ENCODE measurements at places on chromosomes 2 and 18.

DNA sequence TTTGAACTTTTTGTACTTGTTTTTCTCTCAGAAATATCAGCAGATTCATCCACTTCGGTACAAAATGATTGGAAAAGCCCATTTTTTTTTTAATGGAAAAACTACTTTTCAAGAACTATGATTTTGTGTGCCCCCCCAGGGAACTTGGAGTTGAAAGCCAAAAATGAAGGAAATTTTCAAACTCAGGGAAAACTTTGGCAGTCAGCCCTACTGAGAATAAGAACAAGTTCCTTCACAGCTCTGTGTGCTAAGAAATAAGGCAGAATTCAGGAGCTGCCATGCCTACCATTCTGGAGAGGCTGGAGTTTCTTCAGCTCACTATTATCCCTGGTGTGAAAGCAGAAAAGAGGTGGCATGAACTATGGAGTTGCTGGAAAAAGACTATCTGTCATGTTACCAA is 226.0 kb upstream of the SLC35G4 start:
- DNase-seq: no peak

- no peak for DNase-seq
Measured at GRCh38 chr2:45794134-45794617, 142.7 kb downstream of the PRKCE start.

DNA sequence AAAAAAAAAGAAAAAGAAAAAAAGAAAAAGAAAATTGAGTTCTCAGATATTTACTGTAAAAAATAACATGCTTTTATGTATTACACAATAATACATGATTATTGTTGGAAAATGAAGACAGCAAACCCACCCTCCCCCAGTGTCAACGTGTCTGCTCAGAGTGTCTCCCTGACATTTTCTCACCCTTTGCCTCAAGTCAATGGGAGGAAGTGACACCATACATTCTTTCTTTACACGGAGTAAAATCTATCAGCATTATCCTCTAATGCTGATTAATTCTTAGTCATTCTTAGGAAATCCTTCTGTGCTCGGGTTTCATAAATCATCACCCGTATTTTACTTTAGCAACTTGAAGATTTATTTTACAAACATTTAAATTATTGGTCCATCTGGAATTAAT is 32.0 kb downstream of the CTAGE1 start:
- DNase-seq: peak; percentile 91

DNA sequence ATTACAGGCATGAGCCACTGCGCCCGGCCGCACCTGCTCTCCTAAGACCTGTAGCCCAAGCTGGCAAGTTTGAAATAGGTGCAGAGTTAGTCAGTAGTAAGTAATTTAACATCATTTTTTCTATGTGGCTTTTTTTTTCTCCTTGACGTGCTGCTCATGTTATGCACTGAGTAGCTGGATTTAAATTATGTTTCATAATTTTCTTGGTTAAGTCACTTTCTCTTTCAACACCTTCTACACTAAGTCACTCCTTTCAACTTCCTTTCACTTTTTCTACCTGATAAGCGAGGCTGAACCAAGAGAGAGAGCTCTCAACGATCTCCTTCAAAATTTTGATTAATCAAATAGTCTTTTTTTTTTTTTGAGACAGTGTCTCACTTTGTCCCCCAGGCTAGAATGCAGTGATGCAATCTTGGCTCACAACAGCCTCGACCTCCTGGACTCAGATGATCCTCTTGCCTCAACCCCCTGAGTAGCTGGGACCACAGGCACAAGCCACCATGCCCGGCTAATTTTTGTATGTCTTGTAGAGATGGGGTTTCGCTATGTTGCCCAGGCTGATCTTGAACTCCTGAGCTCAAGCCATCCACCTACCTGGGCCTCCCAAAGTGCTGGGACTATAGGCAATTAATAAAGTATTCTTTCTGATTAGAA is 13.1 kb downstream of the CASP8 start:
- no peak for DNase-seq

DNA sequence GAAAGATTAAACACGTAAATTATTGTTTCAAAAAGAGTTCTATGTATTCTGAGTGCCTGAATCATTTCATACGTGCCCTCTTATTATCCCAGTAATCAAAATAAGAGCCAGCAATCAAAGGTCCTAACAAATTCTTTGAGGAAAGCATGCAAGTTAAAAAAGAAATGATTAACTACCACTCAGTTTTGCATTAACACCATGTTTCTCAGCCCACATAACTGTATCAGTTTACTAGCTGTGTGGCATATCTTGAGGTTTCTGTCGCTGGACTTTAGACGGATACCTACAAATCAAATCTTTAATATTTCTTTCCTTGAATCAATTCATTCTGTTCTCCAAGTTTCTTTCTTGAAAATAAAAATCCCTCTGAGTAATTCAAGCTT is 668.9 kb upstream of the CHAC2 start:
- DNase-seq: no peak

DNA sequence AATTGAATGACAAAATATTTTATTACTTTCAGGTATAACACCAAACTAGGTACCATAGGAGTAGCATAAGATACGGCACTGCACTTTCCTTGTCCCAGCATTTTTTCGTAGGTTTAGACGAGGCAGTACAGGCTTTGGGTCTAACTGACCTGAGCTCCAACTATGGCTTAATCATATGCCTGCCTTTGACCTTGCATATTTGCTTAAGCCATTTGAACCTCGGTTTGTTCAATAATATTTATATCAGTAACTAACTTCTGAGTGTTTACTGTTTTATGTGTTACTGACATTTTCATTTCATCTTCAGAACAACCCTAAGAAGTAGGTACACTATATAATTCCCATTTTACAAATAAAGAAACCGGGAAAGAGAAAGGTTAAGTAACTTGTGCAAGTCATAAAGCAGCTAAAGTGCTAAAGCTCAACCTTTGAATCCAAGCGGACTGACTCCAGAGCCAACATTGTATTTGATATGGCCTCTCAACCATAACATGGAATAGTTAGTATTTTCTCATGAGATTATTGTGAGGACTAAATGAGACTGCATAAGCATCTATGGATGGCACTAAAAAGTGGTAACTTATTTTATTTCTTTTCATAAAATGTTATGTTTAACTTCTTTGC is 104.0 kb downstream of the R3HDM1 start:
- no peak for DNase-seq

GRCh38 chr18:44689736-44690135 is 9.0 kb downstream of the SETBP1 start:
- no peak for DNase-seq

DNA sequence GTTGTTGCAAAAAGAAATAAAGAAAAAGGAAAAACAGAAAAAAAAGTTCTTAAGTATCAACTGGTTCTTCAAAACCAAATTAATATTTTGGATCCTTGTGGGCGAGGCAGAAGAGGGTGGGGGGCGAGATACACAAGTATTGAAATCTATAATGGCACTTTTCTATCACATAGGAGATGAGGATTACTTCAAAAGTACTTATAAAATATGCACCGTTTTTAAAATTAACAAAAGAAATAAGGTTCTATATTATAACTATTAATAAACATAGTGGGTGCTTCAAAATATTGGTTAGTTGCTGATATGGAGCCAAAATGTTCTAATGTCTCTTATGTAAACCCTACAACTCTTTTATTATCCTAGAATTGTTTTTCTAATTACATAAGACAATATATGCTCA is 2.1 kb downstream of the FECH start:
- DNase-seq: no peak

DNA sequence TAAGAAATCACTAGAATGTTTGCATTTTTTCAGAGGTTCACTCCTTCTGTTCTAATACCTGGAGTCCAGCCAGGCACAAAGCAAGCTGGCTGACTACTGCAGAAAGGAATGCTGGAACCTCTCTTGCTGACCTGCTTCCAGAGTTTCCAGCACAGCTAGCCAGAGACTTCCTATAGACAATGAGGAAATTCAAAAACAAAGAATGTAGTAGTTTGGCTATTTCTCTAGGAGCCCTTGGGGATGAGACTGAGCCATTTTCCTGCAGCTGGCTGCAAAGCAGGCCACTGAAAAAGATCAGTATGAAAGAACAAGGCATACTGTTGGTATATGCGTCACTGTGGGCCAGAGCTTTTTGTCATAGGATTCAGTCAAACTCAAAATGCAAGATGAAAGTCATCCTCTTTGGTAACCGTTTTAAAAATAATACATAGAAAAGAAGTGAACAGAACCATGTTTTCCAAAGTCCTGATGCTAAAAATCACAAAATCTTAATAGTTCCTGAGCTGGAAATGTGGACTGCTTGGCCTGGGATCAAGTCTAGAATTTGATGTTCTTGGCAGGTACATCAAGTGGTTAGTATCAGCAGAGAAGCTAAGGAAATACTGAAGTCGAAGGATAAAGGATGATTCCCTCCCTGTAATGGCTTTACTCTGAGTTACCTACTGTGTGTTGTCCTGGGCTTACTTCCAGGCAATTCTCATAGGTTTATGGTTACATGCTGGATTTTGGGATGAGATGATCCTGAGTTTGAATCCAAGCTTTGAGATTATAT is 9.0 kb upstream of the DSEL start:
- peak; percentile 99 for DNase-seq

Data from fibroblast of skin of left quadriceps (primary cell).